ENCODE measurements at places on chromosomes 16 and 17.

GRCh38 chr16:24507959-24508480, 31.3 kb upstream of the RBBP6 start:
- DNase-seq: no peak

DNA sequence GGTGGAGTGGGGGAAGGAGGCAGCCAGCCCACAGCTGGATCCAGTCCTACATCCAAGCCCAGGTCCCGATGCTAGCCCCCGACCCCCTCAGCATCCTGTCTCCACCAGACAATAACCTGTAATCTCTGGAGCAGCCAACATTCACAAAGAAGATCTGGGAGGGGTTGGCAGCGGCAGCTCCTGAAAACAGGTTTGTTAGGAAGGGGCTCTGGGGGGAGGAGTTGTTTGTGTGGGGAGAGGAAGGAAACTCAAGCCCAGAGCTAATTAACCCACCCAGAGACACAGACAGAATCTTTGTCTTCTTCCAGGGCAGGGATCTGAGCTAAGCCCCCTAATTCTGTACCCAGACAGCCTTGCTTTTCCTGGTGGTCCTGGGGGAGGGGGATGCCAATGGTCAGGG, 4.6 kb upstream of the C17orf113 start:
- DNase-seq: no peak

DNA sequence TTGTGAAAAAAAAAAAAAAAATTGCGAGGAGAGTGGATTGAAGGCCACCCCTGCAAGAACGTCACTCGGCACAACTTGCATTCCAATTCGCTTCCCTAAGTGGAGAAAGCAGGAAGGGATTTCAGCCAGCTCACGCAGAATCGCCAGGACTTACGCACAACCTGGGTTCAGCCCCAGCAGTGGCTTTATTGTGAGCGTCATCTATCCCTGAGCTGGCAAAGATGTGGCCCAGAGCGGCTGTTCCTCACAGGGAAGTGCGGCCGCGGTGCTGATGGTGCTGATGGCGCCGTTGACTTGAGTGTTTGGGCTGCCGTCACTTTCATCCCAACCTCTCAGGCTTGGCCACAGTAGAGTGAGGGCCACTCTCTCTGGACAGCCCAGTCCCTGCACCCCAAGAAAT, 197.6 kb downstream of the NTN1 start:
- DNase-seq: no peak

GRCh38 chr16:69918241-69918640, 32.9 kb upstream of the CLEC18A start:
- no peak for DNase-seq

DNA sequence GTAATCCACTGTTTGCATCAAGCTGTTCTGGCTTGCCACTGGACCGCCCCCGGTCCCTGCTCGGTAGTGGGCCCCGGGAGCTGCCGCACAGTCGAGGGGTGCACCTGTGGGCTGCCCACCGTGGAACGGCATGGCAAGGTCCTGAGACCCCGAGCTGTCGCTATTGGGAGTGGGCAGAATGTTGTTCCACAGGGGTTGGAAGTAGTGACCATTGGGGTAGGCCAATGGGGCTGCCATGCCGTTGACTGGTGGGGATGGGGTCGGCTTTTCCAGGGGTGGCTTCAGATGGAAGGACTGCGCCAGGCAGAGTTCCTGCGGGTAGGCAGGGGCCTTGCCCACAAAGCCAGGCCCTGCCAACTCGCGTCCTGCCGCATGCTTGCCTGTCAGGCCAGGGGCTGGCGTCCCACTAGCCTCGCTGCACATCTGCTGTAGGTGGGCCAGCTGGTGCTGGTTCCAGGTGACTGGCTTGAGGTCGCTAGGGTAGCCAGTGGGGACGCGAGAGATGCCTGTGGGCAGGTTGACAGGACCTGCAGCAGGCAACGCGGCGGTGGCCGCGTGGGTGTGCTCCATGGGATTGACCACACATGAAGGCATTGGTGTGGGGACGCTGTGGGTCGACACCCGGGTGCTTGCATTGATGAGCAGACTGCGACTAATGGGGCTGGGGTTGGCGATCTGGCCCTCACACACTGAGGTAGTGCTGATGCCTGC, 14.8 kb downstream of the TRAF4 start:
- no peak for DNase-seq

GRCh38 chr17:2177235-2177811, 122.4 kb downstream of the HIC1 start:
- no peak for DNase-seq

GRCh38 chr16:85370881-85371651, 242.1 kb upstream of the GSE1 start:
- no peak for DNase-seq

DNA sequence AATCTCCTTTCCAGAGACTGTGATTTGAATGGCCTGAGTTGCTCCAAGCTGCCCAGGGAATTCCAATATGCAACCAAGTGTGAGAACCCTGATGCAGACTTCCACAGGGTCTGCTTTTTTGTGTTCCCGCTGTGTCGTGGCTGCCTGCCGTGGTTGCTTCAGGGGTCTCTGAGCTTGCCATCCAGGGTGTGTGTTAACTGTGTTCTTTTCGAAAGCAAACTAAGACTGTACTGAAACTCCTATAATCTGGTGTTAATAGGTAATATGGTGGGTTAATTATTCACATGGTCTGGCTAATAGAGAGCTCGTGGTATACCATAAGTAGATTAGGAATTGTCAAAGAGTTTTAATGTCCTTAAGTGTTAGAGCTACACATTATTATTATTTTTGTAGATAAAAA, 20.7 kb downstream of the UBN1 start:
- no peak for DNase-seq

DNA sequence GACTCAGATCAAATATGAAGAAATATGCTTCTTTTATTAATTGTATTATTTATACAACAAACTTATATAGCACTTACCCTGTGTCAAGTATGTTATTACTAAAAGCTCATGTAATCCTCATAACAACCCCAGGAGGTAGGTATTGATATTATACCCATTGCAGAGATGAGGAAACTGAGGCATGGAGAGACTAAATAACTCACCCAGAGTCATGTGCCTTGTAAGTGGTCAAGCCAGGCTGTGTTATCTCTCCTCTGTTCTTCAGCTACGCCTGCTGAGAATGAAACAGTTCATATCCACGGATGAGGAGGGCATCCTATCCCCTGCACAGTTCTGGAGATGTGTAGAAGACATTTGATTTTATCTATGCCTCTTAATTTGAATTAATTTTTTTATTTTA, 78.1 kb downstream of the RBBP6 start:
- no peak for DNase-seq

DNA sequence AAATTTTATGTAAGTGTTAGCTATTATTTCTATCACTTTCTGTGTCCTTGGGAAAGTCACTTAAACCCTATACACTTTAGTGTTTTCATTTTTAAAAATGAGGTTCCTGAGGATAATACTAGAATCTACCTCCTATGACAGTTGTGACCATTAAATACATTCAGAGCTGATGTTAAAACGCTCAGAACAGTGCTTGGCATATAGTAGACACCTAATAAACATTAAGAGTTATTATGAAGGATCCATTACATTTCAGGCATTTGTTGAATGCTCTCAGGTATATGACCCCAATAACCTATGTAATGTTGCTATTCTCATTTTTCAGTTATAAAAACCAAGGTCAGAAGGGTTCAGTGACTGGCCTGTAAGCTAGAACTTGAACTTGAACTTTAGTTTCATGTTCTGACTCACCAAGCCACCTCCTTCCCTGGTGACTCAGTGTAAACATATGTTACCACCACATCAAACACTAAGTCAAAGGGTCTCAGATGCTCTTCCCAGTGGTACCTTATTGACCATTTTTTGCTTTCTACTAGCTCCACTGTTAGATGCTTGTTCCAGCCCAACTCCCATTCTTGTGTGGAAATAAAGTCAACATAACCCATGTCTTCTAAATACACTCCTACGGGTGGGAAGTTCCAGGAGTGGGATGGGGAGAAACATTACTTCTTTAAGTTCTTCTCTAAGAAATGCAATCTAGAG, 47.6 kb downstream of the HSD17B2 start:
- peak; percentile 63 for DNase-seq

GRCh38 chr17:4678448-4679026, 25.4 kb downstream of the PELP1 start:
- peak; percentile 63 for DNase-seq

- peak; percentile 55 for DNase-seq
Measured at GRCh38 chr17:75878174-75878998, at the start of gene TRIM47. Gene TRIM47, minus strand, starts transcription at chr17:75878581. Its CDS starts 33 bp downstream, at chr17:75878548.

DNA sequence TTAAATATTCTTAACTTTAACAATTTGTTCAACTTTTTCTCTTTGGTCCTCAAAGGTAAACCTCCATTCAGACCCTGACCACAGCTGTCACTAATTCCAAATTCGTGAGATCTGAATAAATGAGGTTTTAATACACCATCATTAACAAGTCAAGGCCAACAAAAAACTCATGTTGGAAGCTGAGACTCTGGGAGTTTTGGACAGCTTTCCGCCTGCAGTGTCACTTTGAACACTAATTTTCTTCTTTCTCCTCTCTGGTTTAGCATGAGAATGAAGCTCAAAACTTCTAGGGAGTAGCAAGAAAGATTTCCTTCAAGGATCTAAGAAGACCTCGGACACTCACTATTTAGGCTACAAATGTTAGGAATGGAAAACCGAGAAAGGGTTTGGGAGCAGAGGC, 32.7 kb upstream of the DNAH9 start:
- no peak for DNase-seq

DNA sequence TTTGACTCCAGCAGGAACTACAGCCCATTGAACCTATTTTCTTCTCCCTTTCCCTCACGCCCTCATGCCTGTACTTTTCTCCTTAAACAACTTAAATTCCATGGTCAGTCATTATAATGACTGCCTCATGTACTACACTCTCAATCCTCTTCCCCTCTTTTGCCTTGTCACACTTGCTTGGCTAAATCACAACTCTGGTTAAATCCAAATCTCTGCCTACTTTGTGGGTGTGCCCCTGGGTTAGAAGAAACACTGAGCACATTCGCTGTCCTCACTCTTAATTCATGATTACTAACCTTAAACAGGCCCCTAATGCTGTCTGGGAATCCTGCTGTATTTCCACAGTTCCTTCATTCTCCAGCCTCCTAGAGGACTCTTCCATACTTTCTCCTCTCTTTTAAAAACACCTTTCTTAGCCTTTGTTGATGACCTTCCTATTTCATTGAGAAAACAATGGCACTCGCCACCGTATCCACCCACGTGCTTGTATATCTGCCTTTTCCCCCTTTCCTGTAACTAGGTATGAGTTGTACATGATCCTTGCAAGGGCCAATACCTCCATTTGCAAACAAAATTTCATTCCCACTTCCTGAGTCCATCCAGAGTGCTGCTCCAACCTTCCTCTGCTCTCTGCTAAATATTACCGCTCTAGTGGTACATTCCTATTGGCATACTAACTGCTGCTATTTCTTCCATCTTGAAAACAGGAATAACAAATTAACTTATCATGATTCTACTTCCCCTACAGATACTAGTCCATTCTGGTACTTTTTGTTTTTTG, 28.9 kb downstream of the ZNRF1 start:
- no peak for DNase-seq

- no peak for DNase-seq
Measured at GRCh38 chr17:81550830-81551457, 1.2 kb downstream of the FAAP100 start.

GRCh38 chr16:88301886-88302285, 80.9 kb upstream of the ZNF469 start:
- DNase-seq: no peak

DNA sequence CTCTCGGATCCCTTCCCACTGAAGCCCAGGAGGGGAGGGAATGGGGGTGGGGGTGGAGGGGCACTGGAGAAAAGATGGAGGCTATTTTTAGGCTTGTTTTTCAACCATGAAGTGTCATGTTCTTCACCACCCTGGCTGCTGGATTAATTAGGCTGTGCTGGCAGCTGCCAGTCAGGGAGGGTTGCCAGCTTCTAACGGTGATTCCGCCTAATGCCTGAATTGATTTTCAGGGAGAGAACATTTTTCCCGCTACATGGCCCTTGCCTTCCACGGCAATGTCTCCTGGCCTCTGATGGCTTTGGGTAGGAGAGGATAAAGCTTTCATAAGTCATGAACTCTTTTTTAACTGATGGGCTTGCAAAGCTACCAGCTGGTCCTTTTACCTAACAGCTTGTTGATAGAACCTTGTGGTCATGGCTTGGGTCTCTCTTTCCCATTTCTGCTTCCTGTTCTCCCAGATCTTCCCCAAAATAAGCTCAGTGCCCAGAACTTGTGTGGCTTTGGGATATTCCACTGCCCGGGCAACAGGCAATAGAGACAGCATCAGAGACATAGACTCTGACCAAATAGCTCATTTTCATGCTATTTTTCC, 167.4 kb downstream of the PITPNC1 start:
- DNase-seq: no peak

- DNase-seq: no peak
Measured at GRCh38 chr17:19796457-19796856, 48.4 kb upstream of the ALDH3A1 start.

- DNase-seq: peak; percentile 49
Measured at GRCh38 chr16:55944377-55944802, 69.2 kb upstream of the CES5A start.

- no peak for DNase-seq
Measured at GRCh38 chr16:78605548-78606101, 506.2 kb downstream of the WWOX start.

DNA sequence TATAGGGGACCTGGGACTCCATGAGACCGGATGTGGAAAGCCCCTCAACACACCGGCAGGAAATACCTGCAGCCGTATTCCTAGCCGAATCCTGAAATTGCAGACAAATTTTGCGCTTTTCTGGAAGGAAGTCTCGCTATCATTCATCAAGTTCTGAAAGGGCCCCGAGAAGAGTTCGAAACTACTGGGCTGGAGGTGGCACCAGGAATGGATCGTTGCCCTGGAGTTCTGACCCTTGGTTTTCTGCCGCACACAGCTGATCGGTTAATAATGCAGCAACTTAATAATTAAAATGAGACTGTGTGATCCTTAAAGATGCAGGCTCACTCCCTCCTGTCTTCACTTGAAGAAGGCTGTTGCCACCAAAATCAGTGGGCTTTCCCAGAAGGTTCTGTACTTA, 55.7 kb upstream of the MRTFB start:
- no peak for DNase-seq

All from activated CD4-positive, alpha-beta T cell treated with anti-CD3 and anti-CD28 coated beads, Interleukin-10, Interleukin-2, amounts not matched to agents 100 ng/mL and 50 ng/mL, durations not matched to agents 16 hours and 8 hours (primary cell).